Kidney tubule cell (primary cell): ENCODE measurements at places on chromosomes 16 and 17.

DNA sequence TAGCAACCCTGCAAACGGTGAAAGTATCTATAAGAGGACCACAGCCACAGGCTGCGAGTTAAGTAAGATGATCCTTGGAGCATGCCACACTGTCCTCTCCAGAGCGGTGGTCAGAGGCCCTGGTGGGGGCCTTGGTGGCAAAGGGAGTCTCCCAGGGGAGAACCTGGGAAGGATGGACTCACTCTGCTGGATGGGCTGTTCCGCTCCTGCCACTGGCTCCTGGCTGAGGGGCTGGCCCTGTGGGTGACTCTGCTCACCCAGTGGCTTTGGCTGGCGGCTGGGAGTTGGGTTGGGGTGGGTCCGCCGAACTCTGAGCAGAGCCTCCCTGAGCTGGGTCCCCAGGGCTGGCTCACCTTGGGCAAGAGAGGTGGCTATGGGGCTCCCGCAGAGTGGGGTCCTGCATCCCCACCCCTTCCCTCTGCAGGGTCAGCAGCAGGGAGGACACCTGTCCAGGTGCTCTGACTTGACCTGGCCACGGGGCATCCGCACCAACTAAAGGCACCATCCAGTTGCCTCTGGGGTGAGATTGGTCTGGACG, 7.3 kb downstream of the CDK5R1 start:
- no peak for DNase-seq

- no peak for DNase-seq
Measured at GRCh38 chr17:44595216-44595775, 38.0 kb downstream of the FZD2 start.

DNA sequence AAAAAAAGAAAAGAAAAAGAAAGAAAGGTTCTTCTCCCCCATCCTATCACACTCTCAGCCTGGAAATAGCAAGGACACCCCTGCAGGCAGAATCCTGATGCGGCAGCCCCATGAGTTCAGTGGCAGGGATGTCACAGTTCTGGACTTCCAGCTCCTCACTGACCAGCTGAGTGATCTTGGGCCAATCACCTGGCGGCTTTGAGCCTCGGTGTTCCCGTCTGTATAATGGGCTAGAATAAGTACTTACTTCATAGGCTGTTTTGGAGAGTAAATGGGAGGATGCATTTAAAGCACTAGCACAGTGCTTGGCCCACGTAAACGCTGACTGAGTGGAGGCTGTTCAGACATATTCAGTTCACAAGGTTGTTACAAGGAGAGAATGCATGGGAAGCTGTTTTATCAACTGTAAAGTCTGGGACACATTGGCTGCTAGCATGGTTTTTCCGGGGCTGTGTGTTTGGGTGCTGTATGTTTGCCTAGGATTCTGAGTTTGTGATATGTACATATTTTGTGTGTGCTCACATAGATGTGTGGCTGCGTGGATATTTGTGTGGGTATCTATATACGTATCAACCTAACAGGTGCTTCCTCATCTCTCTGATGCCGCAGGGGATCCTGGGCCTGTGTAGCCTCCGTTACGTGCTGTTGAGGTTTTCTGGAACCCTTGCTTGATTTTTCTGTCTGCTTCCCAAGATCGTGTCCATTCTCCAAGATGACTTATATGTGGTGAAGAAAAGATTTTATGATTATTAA, 3.4 kb downstream of the BHLHA9 start:
- DNase-seq = no peak

DNA sequence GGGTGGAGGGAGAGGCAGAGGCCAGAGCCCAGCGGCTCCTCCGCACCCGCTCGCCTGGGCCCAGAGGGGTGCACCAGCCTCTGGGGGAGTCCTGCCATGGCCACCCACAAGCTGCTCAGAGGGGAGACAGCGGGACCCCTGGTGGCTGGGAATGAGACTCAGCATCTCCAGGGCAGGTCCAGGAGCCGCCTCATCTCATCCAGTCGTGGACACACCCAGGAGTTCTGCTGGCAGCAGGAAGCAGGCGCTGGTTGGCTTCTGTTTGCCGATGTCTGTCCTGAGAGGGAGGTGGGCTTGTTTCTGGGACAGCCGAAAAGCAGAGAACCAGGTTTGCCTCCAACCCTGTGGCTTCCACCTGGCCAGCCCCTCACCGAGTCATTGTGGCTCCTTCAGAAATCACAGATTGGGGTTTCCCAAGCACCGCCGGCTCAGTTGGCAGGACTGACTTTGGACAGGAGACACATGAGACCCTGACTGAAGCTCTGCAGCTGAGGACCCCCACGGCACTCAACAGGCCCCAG, 49.6 kb upstream of the ENPP7 start:
- DNase-seq = no peak

DNA sequence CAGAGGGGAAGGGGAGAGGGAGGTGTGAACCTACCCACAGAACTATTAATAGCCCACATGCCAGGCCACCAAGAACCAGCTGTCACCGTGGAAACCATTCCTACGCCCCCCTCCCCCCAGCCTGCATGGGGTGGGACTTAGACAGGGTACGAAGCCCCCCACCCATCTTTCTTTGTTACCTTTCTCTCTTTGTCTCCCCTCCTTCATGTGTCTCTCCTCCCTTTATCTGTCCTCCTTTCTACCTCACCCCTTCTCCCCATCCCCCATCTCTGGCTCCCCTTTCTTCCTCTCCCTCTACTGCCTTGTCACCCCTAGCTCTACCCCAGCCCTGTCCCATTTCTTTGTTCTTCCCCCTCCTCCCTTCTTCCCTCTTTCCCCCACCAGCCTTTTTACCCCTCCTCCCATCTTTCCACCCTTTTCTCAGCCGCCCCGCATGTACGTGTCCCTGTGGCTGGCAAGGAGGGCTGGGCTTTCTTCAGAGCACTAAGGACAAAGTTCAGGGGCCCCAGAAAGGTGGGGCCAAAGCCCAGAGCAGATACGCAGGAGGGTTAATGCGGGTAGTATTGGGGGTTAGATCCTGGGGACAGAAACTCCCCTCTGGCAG, 8.0 kb downstream of the THRA start:
- DNase-seq = no peak

DNA sequence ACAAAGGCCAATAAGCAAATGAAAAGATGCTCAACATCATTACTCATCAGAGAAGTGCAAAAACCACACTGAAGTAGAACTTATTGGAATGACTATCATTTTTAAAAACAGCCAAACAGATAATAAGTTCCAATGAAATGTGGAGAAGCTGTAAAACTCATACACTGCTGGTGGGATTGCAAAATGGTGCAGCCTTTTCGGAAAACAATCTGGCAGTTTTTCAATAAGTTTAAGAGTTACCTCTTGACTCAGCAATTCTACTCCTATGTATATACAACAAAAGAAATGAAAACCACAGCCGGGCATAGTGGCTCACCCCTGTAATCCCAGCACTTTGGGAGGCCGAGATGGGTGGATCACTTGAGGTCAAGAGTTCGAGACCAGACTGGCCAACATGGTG, 49.3 kb downstream of the AKAP10 start:
- no peak for DNase-seq

DNA sequence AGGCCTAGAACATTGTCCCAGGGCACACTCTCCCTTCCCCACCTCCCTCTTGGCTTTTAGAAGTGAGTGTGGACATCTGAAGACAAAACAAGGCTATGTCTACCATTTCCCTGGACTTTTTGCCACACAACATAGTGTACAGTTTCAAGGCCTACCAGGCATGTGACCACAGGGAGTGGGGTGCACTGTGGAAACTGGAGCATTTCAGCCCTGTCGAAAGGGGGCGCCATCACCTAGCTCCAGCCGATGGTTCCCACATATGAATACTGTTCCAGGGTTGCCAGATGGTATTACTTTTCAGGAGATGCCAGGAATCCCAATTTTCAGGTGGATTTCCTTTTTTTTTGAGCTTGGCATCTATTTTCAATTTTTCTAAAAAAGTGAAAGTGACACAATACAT, 140.7 kb downstream of the KATNIP start:
- peak; percentile 4 for DNase-seq

- DNase-seq = no peak
Measured at GRCh38 chr16:62583414-62583813, 547.2 kb upstream of the CDH8 start.

DNA sequence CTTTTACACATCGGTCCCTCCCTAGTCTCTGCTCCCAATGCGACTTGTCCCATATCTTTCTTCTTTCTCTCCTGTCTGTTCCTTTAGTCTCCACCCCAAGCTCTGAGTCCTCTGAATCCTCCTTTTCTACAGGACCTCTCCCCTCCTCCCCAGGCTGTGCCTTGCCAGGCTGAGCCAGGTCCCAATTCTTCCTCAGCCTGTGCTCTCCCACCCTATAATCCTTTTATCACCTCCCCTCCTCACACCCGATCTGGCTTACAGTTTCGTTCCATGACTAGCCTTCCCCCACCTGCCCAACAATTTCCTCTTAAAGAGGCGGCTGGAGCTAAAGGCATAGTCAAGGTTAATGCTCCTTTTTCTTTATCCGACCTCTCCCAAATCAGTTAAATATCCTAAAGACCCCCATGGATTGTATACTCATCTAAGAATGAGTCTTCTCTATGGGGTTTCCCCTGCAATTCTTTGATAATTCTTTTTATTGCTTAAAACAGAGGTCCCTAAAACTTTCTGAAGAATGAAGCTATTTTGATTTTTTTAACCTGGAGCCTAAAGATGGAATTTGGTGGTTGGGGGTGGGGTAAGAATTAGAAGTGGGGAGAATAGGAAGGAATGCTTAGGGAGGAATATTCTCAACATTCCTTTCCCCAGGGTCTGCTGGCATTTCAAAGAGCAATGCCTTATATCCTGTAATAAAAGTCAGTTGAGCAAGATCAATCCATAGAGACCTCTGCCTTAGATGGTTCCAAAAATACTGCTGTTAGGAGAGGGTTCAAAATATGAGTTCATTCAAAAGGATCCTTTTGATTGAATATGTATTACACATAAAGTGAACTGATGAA, 102.8 kb downstream of the MYO1D start:
- no peak for DNase-seq

GRCh38 chr16:27644165-27644564, 94.2 kb downstream of the KATNIP start:
- DNase-seq = no peak

DNA sequence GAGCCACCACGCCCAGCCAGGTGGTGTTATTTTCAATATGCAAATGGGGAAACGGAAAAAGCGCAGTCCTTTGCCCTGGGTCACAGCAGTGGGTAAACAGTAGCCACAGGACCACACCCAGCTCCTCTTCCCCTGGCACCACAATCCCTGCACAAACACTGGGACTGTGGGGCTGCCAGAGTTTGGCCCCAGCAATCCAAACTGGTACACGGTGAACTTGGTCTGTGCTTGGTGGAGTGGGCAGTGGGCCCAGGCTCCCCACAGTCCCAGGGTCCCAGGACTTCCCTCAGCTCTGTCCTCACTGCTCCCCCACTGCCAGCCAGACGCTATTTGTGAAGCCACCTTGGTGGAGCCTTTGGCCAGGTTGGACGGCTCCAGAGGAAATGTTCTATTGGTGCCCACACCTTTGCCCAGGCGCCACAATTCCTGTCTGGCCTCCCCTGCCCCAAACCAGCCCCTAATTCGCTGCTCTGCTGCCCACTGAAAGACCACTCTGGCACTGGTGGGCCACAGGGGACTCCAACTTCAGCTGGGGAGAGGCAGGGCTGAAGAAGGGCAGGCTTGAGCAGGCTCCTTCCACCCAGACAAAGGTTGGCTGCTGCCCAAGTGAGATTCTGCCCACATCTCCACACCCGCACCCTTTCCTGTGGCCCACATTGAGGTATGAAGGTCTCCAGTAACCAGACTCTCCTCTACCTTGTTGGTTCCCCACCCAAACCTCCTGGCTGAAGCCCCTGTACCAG, 2.1 kb downstream of the CHAD start:
- no peak for DNase-seq

GRCh38 chr17:72778169-72779151, 314.0 kb downstream of the SLC39A11 start:
- no peak for DNase-seq

- DNase-seq = peak; percentile 20
Measured at GRCh38 chr17:56203430-56203829, 50.2 kb downstream of the ANKFN1 start.

- DNase-seq = no peak
Measured at GRCh38 chr16:64450177-64450576, 671.7 kb downstream of the CDH11 start.

GRCh38 chr16:1794221-1794871, 841 bp upstream of the IGFALS start:
- DNase-seq = no peak

DNA sequence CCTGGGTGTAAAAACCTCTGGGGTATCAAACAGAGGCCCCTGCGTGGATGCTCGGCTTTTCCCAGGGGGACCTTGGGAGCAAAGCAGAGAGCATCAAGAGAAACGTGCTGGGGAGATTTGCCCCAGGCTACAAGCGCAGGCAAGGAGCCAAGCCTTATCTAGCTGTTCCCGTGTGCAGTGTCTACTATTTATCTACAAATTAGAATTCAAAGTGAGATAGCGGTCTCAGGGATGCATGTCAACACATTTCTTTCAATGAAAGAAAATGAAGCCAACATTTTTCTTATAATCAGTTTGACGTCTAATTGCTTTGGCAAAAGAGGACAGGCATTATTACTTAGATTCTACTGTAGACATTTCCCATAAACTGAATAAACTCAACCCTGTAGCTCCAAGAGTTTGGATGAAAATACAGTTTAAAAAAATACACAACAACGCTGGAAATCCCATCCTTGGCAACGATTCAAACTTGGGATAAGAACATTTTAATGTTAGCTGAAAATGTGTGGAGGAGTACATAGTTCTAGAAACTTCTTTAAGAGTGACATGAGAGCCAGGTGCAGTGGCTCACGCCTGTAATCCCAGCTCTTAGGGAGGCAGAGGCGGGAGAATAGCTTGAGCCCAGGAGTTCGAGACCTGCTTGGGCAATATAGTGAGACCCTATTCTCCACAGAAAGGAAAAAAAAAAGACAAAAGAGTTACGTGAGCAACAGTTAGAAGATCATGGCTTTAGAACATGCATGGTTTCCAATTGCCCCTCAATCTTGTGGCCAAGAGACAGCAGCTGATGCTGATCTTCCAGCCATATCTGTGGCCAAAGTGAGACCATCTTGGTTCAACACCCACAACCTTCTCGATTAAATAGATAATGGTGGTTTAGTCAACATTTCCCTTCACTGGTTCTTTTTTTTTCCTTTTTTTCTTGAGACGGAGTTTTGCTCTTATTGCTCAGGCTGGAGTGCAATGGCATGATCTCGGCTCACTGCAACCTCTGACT, 7.2 kb downstream of the SPNS3 start:
- DNase-seq = no peak

GRCh38 chr17:40153603-40154236, 13.4 kb downstream of the CASC3 start:
- DNase-seq = no peak

GRCh38 chr16:58009856-58010416, 8.7 kb downstream of the USB1 start:
- DNase-seq = no peak

- no peak for DNase-seq
Measured at GRCh38 chr17:55120651-55121050, 144.1 kb upstream of the HLF start.

DNA sequence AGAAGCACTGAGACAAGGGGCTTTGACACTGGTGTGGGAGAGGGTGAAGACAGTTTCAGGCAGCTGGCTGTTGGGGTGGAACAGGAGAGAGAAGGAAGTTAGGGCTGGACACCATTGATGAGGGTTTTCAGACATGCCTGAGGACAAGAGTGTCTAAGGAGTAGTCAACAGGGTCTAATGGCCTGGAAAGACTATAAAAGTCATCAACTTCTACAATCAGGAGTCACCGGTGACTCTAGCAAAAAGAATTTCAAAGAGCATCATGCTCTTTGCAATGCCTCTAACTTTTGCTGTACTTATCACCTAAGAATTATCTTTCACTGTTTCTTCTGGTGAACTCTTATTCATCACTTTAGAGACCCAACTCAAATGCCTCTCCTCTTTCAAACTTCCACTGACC, 213.9 kb downstream of the C16orf78 start:
- peak; percentile 66 for DNase-seq

- DNase-seq = no peak
Measured at GRCh38 chr17:35148144-35148543, 527 bp downstream of the UNC45B start.
